ENCODE measurements at places on chromosomes 1 and 21. TPM values are rescaled to one million over a fixed set of nuclear protein-coding genes. Genes with fewer than 3 reads are reported as not detected.

The H6PD gene
- polyA plus RNA-seq: 22.9 TPM

The NBPF14 gene
- polyA plus RNA-seq: 29.5 TPM

The SLAMF7 gene
- not detected for polyA plus RNA-seq

The CCDC30 gene
- polyA plus RNA-seq: 0.61 TPM

The ALG6 gene
- 21.6 TPM for polyA plus RNA-seq
